Substantia nigra (tissue), 51 donors: ENCODE measurements at places on chromosomes 7 and 10.
A peak's percentile ranks its signal among the peaks of the same experiment; 100 is the strongest.

- no peak for DNase-seq
These were observed 63.9 kb upstream of the ECHDC3 start for GRCh38 chr10:11678074-11678793.

DNA sequence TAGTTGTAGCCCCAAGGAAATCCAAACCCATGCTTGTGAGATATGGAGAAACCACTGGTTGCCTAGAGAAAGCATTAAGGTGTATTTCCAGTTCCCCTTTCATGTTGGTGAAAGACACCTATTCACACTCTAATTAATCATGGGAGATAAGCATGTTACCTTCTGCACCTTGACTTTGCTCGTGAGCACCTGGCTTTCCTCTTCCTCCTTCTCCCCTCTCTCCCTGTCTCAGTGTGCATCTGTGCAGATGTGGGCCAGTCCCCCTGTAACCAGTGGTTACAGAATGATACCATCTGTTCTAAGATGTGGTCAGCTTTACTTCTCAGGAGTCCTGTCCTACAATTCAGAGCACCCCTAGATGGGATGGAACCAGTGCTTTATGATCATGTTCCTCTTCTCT is 160.6 kb downstream of the LCOR start:
- DNase-seq: no peak

GRCh38 chr7:111229916-111230315 is 139.0 kb downstream of the LRRN3 start:
- no peak for DNase-seq

DNA sequence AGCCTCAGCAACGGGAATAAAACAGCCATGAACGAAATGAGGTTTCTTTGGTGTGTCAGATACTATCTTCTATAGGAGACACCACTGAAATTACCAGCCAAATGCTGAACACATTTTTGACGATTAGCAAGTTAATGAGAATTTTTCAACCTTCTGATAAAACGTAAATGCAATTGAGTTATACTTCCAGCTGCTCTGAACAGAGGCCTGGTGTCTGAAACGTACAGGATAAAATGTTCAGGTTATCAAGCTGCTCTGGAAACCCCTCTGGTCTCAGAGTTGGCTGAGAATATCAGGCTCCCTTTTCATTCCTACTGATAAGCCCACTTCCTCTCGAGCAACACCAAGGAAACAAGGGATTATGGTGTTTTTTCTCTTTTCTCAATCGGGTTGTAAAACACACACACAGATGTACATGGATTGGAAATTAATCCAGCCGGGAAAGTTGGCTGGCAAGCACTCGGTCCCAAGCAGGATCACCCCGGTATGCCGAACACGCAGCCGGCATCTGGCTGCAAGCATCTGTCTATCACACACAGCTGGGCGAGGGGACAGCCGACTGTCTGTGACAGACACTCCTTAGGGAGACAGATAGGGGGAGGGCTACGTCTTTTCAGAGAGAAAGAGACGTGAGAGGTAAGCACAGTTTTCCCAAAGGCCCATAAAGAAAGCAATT is 171.8 kb downstream of the PRKAG2 start:
- DNase-seq: no peak

DNA sequence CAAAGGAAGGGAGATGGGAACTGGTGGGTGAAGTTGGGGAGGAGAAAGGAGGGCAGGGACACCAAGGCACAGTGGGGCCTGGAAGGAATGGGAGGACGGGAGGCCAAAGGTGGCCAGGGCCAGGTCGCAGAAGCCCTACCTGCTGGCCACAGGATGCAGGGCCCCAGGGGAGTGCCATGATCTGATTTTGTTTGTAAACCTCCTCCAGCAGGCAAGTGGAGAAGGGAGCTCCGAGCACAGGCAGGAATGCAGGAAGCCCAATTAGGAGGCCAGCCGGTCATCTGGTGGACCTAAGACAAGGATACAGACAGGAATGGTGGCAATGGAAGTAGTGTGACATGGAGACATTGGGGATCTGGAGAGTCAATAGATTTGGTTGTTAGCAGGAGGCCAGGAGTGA is 107.0 kb upstream of the ZMIZ1 start:
- DNase-seq: no peak

GRCh38 chr7:19110026-19110730 is 7.3 kb downstream of the TWIST1 start:
- DNase-seq: no peak

DNA sequence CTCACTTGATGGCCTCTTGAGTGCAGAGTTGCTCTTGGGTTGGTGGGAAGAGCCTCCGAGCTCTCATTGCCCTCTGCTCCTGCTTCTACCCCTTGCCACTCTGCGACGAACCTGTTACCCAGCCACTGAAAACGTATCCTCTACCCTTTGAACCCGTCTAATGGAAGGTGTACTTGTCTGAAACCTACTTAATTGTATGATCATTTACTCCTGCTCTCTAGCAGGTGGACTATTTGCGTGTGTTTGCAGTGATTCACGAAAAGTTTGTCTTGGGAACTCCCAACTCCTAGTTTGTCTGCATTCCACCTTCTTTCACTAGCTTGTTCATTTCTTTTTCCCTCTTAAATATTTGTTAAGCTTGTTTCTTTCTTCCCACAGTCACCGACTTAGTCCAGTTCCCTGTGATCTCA is 503 bp downstream of the CROT start:
- no peak for DNase-seq

GRCh38 chr10:58081353-58081752 is 186.3 kb downstream of the IPMK start:
- no peak for DNase-seq

DNA sequence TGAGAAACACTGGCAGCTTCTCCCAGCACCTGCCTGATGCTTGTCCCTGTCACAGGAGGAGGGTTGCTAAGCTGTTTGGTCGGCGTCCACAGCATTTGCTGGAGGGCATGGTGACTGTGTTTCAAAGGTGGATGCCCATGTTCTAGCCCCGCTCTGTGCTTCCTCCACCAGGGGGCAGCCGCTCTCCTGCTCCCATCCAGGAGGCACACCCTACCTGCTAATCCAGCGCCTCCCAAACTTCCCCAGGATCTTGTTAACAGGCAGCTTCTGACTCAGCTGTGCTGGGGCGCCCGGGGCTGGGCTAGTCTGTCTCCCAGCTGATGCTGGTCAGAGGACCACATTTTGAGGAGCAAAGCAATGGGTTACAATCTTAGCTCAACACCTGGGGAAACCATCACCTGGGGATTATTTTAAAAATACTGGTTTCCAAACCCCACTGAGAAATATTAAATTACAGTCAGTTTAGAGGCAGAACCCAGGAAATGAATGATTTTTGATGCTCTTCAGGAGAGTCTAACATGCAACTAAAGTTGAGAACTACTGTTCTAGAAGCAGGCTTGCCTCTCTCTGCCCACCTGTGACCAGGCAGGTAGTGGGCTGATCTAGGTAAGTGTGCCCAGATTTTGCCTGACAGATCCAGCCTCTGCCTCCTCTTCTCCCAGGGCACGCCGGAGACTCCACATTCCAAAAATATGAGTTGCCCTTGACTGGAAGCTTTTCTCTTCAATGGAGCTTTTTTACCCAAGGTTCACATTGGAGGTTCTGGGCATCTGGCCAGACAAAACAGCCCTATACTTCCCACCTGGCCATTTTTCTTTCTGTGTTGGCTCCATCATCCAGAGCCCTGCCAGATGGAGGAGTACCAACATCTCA is 92.7 kb upstream of the GPR26 start:
- DNase-seq: no peak

DNA sequence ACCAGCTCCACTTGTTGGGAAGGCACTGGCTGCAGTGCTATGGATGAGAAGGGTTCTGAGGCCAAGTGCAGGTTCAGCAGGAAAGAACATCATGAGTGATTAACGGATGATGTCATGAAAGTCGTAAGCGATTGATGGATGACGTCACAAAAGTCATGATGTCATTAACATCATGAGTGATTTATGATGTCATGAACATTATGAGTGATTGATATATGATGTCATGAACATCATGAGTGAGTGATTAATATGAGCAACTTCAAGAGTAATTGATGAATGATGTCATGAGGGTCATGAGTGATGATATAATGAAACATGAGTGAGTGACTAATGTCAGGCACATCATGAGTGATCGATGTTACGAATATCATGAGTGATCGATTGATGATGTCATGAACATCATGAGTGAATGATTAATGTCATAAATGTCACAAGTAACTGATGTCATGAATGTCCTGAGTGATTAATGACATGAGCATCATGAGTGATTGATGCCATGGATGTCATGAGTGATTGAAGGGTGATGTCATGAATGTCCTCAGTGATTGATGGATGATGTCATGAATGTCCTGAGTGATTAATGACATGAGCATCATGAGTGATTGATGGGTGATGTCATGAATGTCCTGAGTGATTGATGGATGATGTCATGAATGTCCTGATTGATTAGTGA is 185.6 kb downstream of the PAXIP1 start:
- DNase-seq: no peak

DNA sequence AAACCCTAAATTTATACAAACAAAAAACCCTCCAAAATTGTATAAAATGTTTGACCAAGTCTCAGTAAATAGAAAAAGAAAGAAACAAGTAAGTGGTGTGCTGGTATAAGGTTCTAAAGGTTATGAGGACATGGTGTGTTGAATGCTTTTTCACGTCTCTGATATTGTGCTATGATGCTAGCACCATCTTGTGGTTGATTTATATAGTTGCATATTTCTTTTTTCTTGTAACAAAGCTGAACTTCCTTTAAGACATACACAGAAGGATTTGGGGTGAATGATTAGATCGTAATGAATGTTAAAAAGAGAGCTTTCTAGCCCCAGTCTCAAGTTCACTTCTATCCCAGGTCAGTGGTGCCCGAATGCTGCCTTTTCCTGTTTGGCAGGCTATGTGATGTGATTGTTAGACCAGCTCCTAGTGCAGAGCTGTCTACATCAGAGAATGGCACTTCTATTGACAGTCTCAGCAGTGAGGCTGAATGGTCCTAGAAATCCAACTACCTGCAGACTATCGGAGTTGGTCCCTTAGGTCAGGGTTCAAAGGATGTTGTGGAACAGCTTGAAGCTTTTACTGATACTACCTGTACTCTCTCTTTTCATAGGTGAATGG is 25.0 kb downstream of the VTI1A start:
- no peak for DNase-seq

DNA sequence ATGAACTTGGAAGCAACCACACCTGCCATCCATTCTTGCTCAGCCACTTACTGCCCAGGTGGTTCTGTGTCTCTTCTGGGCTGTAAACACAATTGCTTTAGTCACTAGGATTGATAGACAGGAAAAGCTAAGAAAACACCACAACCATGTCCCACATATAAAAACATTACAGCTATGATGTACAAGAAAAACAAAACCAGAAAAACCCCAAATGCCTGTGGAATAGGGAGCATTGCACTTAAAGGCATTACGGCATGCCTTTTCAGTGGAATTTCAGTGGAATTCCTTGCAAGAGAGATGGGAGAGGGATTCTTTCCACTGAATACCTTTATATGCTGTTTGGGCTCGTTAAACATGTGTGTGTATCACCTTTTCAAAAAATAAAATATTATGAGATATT is 44.2 kb upstream of the GPR26 start:
- no peak for DNase-seq

DNA sequence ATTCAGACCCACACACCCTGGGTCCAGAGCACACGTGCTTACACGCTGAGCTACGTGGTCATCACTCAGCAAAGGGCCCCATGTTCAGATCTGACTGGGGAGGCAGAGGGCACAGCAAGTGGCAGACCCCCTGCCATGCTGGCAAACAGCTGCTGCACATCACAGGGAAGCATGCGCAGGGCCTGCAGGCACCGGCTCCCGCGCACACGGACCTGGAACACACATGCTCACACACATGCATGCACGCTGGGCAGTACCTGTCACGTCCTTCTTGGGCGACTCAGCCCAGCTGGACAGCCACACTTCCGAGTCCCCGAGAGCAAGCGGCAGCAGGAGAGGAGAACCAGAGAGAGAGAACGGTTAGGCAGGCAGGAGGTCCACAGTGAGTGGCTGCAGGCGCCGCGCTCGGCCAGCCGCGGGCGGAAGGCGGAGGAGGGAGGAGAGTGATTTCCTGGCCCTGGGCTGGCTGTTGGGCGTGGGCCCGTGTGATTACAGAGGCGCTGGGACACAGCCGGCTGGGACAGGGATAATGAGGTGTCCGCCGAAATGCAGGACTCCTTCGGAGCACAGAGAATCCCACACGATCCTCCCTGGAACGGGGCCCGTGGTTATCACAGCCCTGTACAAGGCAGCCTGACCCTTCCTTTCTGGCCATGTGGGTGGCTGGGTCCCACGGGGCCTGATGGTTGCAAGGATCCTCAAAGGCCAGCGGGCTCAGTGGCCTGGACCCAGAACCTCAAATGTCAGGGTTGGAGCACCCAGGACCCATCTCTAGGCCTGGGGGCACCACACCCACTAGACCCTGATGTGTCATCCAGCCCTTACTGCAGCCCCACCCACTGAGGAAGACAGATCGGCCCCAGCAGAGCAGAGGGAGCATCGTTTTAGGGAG is 175.1 kb downstream of the NEURL1 start:
- DNase-seq: no peak

DNA sequence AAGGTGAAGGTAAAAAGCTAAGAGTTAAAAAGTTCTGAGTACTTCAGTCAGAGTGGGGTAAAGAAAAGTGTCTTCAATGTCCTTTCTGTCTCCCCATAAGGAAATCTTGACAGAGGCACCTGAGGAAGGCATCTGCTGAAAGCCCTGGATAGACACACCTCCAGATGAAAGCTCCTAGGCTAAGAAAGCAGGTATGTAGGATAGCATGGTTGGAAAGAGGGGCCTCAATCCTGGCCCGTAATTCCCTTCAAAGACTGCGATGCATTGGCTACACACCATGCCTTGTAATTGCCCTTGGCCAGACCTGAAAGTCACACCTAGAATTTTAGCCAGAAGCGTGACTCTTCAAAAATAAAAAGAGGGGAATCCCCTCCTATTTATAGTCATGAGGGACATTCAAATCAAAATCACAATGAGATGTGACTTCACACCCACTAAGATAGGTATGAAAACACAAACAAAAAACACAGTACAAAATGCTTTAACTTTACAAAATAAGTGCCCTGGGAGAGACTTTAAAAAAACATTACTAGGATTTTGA is 809.7 kb downstream of the IPMK start:
- DNase-seq: no peak

GRCh38 chr10:5668429-5668828 is 2.0 kb upstream of the ASB13 start:
- no peak for DNase-seq

- no peak for DNase-seq
These were observed 65.6 kb upstream of the CTBP2 start for GRCh38 chr10:125226005-125226404.

- DNase-seq: peak; percentile 21
These were observed 147.1 kb downstream of the RNF216 start for GRCh38 chr7:5634107-5634950.

GRCh38 chr7:107975394-107976013 is 27.5 kb downstream of the LAMB1 start:
- DNase-seq: no peak
